ENCODE measurements at places on chromosomes 7 and 10.

DNA sequence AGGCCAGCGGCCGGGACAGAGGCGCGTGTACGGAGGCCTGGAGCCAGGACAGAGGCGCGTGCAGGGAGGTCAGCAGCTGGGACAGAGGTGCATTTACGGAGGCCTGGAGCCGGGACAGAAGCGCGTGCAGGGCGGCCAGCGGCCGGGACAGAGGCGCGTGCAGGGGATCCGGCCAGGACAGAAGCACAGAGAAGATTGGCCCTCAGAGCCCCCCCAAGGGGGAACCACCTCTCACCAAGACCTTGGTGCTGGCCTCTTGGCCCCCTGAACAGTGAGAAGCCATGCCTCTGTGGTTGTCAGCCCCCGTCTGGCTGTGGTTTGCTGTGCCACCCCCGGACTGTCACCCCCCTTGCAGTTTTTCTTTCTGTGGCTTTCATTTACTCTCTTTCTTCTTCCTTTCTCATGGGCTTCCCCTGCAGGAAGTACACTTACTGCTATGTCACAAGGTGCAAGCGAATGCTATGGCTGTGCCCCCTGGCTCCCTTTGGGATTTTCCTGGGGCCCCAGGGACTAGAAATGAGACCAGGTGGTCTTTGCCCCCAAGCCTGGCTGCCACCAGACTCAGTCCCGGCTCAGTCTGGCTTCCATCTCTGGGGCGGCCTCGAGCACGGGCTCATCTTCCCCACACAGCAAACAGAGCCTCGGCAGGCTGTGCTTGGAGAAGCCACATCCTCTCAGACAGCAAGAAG, 41.1 kb downstream of the INSIG1 start:
- no peak for DNase-seq

- DNase-seq = peak; percentile 35
Measured at GRCh38 chr10:126252884-126253610, 135.2 kb downstream of the ADAM12 start.

- DNase-seq = no peak
Measured at GRCh38 chr7:26293569-26294308, 2.1 kb downstream of the SNX10 start.

DNA sequence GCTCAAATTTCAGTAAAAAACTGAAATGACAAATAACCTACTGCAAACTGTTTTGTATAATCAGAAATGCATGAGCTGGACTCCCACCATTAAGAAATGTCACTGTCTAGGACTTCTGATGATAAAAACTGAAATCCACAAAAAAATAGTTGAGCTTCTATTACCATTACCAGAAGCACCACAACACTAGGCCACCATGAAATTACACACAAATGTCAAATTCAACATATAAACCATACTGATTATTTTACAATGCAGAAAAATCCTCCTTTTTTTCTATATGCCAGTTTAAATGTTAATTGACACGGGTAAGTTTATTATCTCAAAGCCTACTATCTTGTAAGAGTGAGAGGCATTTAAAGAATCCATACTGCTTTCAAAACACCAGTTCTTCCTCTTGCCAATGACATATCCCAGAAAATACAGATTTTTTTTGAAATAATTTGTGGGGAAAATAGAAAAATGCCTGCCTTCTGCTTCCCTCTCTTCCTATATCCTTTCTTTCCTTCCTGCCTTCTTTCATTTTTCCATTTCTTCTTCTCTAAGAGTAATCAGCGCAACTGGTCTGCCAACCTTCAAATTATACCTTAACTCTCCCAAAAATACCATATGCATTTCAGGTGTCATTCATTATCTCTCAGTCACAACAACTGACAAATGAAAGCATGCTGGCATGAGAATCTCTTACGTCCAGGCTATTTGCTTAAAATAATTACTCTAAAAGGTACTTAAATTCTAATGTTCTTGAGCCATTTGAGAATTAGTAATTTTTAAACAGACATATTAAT, 12.3 kb downstream of the PDK4 start:
- DNase-seq = no peak

- peak; percentile 43 for DNase-seq
Measured at GRCh38 chr7:12757443-12757842, 70.0 kb downstream of the ARL4A start.

DNA sequence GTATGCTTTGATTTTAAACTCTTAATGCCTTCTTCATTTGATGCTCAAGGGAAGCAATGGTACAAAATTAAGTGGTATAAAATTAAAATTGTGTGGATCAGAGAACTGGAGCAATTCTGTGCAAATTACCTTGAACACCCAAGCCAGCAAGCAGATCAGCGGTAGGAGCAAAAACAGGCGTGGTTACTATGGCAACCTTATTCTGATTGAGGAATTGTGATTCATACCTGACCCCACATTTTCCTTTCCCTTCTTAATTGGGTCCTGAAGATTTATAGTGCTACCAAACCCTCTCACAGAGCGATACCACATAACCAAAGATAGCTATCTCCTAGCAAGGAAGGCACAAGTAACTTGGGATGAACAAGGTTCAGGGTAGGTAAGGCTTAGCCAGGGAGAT, 72.5 kb upstream of the FZD1 start:
- DNase-seq = no peak

DNA sequence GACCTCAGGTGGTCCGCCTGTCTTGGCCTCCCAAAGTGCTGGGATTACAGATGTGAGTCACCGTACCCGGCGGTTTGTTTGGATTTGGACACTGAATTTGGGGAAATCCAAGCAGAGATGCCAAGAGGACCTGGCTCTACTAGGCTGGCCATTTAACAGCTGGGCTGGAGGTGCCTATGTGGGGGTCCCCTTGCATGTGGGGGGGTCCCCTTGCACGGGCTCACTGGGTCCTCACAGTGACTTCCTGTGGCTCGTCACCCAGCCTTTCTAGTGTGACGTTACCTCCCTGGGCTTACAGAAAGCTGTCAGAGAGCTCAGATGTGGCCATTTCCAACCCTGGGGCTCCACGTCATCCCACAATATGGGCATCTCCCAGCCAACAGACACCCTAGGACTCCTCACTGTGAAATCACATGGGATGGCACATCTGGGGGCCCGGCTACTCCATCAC, 49.3 kb upstream of the GNA12 start:
- no peak for DNase-seq

GRCh38 chr10:131575877-131576276, 264.4 kb upstream of the TCERG1L start:
- DNase-seq = no peak
